DMS 273 treated with DMSO at 0.1 percent for 48 hours (cell line): ENCODE measurements at places on chromosomes 6 and 20.

- DNase-seq, result no peak
Measured at GRCh38 chr6:163516908-163517307, 102.4 kb downstream of the QKI start.

DNA sequence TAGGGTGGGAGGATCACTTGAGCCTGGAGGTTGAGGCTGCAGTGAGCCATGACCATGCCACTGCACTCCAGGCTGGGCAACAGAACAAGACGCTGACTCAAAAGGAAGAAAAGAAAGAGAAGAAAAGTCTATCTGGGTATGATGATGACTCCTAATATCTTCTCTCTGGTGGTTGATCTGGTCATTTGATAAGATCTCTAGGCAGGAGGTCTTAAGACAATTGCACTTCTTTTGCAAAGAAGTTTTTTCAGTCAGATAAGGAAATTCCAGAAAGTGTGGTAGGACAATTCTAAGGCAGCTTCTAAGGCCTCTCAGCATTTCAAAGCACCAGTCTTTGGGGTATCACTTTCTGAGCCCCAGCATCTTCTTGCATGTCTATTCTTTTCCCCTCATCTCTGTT, 7.7 kb upstream of the AIF1 start:
- no peak for DNase-seq

DNA sequence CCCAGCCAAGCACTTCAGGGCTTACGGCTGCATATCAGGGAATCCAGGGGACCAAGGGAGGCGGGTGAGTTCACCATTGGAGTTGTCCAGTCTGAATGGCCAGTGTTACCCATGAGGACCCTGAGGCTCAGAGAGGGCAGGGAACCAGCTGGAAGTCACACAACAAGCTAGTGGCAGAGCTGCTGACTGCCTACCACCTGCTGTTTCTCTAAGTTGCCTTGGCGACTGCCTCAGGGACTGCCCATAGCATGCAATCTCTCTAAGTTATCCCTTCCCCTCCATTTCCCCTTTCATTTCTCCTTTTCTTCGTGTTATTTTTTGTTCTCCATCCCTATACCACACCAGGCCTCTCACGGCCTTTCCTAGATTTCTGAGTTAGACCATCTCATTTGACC, 71.8 kb upstream of the SIRPA start:
- no peak for DNase-seq

- DNase-seq, result no peak
Measured at GRCh38 chr6:84601366-84601765, 163.0 kb downstream of the TBX18 start.

GRCh38 chr20:50056951-50057713, 55.8 kb downstream of the UBE2V1 start:
- no peak for DNase-seq

GRCh38 chr6:10800810-10801209, 37.5 kb downstream of the MAK start:
- DNase-seq, result no peak

DNA sequence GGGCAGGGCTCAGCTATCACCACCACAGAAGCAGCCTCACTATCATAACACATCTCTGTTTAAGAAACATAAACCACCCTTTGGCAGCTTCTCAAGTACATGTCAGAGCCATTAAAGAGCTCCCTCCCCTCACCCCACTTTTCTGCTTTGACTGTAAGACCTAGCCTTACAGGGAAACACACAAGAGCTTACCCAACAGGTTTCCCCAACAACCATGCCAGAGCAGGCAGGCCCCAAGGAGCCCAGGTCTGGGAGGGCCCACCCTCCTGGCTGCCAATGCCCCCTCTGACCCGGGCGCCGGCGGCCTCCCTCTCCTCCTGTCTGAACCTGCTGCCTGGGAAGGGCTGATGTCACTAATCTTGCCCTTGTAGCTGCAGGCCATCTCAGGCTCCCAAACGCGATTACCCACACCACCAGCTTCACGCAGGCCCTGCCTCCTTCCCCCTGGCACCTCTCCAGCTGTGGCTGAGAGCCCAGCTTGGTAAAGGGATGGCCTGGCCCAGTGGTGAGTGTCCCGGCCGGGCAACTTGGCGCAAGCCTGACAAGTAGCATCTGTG, 402.0 kb downstream of the MAFB start:
- peak; percentile 46 for DNase-seq

DNA sequence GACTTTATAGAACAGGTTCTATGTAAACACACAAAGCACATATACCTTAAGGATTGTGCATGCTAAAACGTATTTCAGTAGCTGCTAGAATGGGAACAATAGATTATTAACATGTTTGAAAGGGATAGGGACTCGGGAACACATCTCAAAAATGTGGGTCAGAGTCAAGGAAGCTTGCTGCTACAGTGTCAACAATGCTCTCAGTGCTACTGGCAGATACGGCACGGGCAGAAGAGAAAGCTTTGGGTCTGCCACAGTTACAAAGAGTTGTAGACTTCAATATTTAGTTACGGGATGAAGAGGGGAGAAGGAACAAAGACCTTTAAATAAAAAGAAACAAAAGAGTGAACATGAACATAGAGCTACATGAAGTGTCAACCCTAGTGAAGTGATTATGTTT, 170.5 kb downstream of the BACH2 start:
- no peak for DNase-seq

GRCh38 chr6:141667580-141668309, 465.0 kb upstream of the GJE1 start:
- DNase-seq, result no peak

DNA sequence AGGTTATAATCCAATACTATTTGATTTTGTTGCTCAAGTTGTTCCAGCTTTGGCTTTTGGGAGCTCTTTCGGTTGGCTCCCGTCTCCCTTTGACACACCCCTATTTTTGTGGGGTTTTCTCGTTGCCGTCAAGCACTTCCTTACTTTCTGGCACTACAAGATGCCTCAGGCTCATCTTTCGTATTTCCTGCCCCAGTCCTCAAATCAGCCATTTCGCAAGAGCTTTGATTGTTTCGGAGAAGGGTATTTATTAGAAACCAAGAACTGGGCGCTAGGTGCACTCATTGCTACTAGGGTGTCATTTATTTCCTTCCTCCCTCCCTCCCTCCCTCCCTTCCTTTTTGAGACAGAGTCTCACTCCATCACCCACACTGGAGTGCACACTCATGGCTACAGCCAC, 13.3 kb upstream of the SOX12 start:
- DNase-seq, result no peak

GRCh38 chr6:17103715-17104114, 1.9 kb downstream of the STMND1 start:
- DNase-seq, result no peak

DNA sequence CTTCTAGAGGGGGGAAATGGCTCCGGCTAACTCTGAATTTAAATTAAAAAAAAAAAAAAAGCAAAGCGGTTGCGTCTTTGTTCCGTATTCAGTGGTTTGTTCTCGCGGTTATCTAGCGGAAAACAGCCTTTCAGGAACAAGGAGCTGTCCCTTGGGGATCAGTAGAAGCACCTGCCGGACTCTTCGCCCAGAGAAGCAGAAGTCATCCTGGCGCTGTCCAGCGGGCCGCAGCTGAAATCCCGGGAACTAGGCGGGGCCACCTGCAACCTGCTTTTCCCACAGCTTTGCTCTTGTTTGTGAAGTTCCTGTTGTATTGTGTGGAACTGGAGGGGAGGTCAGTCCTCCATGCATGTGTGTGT, 43.9 kb upstream of the GJE1 start:
- DNase-seq, result no peak

DNA sequence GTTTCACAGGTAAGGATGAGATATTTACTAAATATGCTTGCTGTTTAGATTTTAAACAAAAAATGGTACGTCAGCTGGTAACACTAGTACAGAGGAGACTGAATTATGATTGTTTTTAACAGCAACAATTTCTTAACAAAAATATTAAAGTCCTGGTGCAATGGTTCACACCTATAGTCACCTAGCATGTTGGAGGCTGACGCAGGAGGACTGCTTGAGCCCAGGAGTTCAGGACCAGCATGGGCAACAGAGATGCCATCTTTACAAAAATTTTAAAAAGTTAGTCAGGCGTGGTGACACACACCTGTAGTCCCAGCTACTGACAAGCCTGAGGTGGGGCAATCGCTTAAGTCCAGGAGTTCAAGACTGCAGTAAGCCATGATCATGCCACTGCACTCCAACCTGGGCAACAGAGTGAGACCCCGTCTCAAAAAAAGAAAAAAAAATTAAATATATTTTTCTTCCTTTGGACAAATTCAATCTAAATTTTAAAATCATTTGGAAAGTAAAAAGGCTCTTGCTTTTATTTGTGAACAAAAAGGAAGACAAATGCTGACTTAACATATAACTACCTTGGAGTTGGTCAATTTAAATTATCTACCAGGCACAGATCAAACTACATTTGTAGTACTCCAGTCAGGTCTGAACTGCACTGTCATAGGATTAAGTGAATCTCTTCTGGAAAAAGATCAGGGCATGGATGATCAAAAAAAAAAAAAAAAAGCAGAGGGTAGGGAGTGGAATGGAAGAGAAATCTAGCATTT, 38.2 kb upstream of the RUNX2 start:
- DNase-seq, result no peak

- no peak for DNase-seq
Measured at GRCh38 chr6:83114164-83114563, 46.7 kb downstream of the DOP1A start.

DNA sequence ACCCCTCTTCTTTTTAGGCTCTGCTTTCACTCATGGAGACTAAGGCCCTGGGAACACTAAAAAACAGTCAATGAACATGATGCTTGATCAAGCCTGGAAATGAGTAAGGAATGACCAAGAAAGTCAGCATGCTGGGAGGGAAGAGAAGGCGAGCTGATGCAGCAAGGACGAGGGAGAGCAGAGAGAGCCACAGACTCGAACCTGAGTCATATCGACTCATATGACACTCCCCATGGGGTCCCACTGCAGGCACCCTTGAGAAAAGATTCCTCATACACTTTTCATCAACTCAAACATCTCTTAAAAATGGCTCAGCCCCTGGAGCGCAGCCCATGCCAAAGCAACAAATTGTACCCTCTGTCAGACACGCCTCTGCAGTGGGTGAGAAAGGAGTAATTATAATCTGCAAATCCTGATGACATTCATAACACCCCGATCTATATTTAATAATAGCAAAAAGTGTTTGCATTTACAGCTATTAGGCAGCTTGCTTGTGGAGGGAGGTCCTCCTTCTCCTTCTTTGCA, 127.2 kb downstream of the F13A1 start:
- no peak for DNase-seq

GRCh38 chr6:41921712-41921998, 356 bp downstream of the BYSL start:
- DNase-seq, result no peak

- DNase-seq, result no peak
Measured at GRCh38 chr6:168113226-168113625, 34.2 kb upstream of the FRMD1 start.

- DNase-seq, result no peak
Measured at GRCh38 chr6:43997345-43997677, 129.9 kb downstream of the MRPL14 start.
